NCI-H446 (cell line): ENCODE measurements at places on chromosomes 11 and 22.

DNA sequence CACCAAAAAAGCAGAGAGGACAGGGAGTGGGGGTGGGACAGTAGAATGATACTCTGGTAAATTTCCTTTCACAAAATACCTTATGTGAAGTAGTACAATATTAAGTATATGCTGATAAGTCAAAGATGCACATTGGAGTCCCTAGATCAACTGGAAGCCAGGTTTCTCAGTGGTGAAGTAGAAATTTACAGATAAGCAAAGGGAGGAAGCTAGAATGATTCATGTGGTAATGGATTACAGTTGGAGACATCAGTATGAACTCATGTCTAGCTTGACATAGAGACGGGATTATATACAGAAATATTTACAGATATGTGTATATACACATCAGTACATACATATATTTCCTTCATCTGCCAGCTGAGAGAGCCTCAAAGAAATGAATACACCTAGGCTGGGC, 21.5 kb downstream of the PLEKHB1 start:
- no peak for DNase-seq

DNA sequence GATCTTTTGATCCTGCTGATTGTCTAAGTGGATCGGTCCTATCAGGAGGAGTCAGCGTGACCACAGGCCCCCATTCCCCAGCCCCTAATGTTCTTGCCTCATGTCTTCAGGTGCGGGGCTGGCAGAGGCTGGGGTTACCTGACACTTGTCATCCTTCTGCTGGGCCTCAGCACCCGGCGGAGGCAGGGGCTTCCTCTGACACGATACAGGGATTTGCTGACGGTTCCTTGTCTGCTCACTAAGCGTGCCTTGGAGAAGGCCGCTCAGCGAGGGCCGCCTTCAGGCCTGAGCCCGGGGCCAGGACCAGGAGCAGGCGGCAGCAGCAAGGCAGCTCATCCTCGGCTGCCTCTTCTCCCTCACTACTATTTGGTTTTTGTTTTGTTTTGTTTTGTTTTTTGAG, 45.7 kb upstream of the KCNQ1OT1 start:
- DNase-seq = no peak

DNA sequence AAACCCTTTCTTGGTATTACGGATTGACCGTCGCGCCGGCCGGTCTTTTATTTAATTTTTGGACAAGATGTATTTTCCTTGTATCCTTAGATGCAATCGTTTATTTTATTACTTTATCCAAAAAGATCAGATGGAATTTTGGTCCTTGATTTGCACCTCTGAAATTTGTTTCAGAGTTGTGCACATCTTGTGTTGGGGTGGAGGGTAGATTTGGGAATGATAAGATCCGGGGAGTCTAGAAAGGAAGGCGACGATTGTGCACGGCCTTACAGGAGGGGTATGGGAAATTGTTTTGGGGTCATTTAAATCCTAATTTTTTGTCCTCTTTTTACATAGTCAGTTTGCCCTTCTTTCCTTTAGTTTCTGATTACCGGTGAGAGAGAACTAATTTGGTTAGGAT, 1.4 kb downstream of the KDM2A start:
- no peak for DNase-seq

DNA sequence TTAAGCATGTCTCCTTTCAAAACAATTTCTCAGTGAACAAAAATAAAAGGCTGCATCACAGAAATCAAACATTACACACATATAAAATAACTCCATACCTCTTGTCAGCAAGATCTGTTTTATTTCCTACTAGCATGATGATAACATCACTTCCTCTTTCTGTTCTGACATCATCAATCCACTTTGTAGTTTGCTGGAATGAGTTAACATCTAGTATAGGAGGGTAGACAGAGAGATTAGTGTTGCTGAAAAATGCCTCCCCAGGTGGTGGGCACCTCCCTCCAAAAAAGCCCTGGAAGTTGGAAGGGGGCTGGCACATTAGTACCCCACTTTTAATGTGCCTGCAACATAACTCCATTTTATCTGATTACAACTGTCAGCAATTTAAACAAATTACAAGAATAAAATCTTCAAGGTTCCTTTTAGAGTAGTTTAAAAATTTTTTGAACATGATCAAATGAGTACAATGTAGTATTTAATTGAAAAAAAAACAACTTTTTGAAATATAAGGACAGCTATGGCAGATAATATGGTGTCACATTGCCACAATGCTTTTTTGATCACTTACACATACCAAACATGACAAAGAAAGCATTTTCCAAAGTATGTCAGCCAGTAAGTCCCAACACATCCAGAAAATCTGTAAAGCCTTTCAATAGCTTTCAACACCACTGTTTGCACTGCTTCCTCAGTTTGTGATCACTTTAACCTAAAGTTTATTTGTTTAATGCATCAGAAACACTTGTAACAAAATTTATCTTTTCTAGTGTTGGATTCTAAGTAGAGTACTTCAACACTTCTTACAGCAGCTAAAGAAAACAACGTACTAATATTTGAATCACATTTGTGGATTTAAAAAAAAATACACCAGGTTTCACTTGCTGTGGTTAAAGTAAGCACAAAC, 44.5 kb downstream of the RAB6A start:
- DNase-seq = no peak

GRCh38 chr22:30847583-30847982, 121.0 kb downstream of the MORC2 start:
- no peak for DNase-seq

DNA sequence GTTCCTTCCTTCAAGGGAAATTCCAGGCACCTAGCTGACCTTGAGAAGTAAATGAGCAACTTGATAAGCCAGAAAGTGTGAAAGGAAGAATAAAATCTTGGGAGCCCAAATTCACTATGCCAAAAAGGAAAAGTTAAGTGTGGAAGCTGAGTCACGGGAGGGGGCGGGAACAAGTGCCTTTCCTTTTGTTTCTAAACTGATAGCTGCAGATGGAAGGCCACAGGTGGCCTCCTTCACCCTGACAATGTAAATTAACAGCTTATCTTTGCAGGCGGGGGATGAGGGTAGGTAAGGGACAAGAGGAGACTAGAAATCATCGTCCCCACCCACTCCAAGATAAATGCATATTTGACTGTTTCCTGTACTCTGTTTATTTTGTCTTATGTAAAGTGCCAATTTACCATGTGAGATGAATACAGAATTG, 36.4 kb upstream of the TREH start:
- no peak for DNase-seq

GRCh38 chr11:120674542-120674941, 163.0 kb downstream of the GRIK4 start:
- no peak for DNase-seq

DNA sequence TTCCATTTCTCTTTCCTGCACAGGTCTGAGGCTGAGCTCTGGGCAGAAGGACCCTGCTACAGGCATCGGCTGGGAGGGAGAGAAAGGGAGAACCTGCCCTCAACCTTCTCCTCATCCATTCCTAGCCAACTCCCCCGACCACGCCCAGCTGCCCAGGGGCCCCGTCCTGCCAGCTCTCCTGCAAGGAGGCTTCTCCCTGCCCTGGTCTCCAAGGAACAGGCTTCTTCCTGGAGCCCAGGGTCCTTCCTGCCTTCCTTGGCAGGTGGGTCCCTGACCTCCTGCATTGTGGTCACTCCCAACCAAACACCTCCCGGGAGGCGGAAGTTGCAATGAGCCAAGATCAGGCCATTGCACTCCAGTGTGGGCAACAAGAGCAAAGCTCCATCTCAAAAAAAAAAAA, 12.5 kb upstream of the HMOX1 start:
- DNase-seq = no peak

DNA sequence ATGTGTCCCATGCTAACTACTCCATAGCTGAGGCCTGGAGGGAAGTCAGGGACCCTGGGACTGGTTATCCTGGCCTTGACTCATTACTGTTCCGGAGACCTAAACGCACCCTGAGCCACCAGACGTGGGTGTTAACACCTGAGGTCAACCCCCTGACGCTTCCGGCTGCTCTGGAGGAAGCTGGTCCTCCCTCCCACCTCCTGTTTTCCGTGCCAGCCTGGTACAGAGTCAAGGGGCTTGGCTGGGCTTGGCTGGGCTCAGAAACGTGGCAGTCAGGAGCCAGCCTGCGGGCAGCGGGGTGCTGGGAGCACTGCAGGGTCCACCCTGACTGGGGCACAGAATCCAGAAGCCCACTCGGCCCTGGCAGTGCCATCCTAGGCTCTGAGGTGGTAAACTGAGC, 2.6 kb downstream of the TMPRSS4 start:
- DNase-seq = no peak

DNA sequence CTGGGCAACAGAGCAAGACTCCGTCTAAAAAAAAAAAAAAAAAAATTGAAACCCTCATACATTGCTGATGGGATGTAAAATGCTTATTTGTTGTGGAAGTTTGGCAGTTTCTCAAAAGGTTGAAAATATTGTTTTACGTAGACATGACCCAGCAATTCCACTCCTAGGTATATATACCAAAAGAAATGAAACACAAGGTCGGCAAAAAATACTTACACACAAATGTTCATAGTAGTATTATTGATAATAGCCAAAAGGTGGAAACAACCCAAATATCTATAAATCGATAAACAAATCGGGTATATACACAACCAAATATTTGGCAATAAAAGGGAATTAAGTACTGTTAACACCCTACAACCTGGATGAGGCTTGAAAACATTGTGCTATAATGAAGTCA, 5.1 kb upstream of the ZNF143 start:
- no peak for DNase-seq

DNA sequence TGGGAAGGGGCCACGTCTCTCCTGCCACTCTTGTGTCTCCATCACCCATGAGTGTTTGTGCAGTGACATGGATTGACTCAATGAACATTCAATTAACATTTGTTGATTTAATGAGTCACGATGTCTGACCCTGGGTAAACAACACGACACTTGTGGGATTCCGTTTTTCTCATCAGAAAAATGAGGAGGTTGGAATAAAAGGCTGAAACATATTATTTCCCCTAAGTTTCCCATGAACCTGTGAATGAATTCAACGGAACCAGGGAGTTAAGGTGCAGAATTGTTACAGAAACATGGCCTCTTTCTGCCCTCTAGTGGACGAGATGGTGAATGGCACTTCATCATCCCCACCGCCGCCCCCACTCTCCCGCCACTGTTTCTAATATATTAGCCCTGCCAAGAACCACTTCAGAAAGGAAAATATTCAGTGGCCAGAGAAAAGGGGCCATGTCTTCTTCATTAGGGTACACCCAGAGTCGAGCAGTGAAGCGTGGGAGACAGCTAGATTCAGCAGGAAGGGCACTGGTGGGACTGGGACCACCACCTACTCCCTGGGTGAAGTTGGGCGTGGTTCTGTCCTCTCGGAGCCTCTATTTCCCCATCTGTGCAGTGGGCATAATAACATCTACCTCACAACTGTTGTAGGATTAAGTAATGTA, 46.3 kb upstream of the SYT13 start:
- DNase-seq = peak; percentile 54

- no peak for DNase-seq
Measured at GRCh38 chr11:73269459-73270015, 2.6 kb upstream of the P2RY6 start.

DNA sequence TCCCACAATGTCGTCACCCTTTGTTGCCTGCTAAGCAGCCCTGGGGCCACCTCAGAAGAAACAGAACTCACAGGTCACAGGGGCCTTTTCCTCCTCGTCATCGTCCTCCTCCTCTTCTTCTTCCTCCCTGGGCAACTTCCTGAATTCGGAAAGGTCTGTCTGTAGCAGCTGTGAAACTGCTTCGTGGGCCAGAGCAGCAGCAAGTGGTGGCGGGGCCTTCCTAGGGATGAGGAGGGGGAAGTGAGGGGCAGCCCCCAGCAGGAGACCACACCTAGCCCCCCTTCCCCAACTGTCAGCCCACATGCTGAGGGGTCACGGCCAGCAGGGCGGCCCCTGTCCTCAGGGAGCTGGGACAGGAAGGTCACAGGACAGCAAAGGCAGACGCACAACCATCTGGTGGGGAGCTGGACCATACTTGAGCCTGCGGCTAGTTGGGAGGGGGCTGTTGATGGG, 13.2 kb downstream of the PPM1F start:
- DNase-seq = no peak

DNA sequence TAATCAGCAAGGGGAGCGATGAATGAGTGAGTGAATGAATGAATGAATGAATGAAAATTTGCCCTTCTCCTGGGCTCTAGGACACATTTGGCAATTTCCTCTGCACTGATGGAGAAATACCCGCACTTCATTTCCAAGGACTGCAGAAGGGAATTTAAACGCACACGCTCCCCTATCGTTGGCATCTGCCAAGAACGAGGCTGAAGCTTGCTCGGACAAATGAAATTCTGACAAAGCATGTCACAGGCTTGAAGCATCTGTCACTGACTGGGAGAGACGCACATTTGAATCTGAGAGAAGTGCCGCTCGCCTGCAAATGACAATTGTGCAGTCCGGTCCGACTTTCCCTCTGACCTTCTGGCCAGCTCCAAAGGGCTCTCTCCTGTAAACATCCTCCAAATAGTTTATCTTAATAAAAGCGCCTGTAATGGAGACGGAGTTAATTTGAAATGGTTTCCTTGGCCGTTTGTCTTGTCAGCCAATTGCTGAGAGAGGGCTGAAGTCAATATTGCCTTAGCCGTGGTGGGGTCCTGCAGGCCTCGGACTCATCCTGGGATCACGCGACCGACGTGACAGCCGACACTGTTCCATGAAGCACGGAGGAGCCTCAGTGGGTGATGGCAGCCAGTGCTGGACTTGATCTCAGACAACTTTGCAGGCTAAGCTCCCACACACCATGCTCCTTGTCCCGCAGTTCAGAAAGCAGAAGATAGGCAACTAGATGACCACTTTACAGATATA, 260.7 kb downstream of the MN1 start:
- no peak for DNase-seq

DNA sequence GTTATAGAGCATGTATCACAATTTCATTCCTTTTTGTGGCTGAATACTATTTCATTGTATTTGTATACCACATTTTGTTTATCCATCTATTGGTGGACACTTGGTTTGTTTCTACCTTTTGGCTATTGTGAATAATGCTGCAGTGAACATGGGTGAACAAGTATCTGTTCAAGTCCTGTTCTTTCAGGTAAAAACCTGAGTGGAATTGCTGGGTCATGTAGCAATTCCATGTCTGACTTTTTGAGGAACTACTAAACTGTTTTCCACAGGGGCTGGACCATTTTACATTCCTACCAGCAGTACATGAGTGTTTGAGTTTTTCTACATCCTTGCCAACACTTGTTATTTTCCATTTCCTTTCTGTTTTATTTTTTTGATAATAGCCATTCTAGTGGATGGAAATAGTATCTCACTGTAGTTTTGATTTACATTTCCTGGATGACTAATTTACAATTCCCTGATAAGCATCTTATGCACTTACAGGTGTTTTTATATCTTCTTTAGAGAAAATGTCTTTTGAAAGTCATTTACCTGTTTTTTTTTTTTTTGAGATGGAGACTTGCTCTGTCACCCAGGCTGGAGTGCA, 12.2 kb downstream of the CABIN1 start:
- DNase-seq = no peak

GRCh38 chr11:119797736-119798135, 68.7 kb upstream of the NECTIN1 start:
- no peak for DNase-seq

GRCh38 chr11:111012491-111012890, 233.0 kb upstream of the POU2AF2 start:
- DNase-seq = no peak

DNA sequence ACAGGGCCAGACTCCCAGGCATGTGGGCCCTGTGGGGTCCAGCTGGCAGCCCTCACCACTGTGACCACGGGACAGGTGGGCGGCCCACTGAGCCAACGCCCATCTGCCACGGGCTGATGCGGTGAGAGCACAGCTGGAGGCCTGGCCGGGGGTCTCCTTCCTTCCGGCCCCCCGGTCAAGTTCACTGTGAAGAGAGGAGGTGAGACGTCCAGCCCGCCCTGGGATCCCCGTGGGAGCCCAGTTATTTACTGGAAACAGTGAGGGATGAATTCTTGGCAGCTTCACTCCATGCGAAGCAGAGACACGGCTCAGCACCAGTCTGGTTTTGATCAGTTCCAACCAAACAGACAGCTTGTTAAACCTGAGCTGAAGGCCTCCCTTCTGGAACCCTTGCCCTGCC, 38.7 kb downstream of the WNT11 start:
- peak; percentile 61 for DNase-seq
